Left ventricle myocardium superior (tissue), 1 donor: ENCODE measurements at places on chromosomes 1 and 21. TPM values are rescaled to one million over a fixed set of nuclear protein-coding genes. Genes with fewer than 3 reads are reported as not detected.

Gene LY9
- not detected for total RNA-seq

Gene LEFTY1
- not detected for total RNA-seq

Gene HIVEP3
- 6.5 TPM for total RNA-seq

Gene EVA1C
- total RNA-seq, result 13.6 TPM

Gene LCE1B
- not detected for total RNA-seq

Gene MR1
- 3.4 TPM for total RNA-seq

Gene RAB42
- total RNA-seq, result 1.5 TPM

Gene TMEM79
- 1.5 TPM for total RNA-seq

Gene AIRE
- not detected for total RNA-seq

DNA sequence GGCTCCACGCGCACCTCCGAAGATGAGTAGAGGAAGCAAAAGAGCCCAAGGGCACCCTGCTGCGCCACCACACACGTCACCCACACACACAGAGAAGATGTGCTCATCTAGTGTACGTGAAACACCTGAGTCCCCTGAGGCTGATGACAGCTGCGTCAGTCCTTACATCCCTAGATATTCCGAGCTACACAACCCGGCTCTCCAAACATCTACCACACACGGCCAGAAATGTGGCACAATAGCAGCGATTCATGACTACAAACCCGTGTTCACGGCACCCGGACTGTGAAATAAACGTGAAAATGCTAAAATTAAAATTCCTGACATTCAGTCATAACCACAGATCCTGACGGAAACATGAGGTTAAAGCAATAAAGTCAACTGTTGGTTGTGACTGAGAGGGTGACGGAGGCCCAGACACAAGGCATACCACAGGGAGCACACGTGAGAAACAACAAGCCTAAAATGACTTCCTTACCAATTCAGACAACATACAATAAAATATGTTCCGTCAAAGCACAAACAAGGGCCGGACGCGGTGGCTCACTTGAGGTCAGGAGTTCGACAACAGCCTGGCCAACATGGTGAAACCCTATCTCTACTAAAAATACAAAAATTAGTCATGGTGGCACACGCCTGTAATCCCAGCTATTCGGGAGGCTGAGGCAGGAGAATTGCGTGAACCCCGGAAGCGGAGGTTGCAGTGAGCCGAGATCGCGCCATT lies 7.3 kb downstream of the SSU72 start:
- no peak for DNase-seq

- no peak for DNase-seq
Observed at GRCh38 chr1:45793942-45794604, 9.3 kb upstream of the MAST2 start.

GRCh38 chr1:44483089-44483874 lies 78.2 kb downstream of the RNF220 start:
- no peak for DNase-seq

DNA sequence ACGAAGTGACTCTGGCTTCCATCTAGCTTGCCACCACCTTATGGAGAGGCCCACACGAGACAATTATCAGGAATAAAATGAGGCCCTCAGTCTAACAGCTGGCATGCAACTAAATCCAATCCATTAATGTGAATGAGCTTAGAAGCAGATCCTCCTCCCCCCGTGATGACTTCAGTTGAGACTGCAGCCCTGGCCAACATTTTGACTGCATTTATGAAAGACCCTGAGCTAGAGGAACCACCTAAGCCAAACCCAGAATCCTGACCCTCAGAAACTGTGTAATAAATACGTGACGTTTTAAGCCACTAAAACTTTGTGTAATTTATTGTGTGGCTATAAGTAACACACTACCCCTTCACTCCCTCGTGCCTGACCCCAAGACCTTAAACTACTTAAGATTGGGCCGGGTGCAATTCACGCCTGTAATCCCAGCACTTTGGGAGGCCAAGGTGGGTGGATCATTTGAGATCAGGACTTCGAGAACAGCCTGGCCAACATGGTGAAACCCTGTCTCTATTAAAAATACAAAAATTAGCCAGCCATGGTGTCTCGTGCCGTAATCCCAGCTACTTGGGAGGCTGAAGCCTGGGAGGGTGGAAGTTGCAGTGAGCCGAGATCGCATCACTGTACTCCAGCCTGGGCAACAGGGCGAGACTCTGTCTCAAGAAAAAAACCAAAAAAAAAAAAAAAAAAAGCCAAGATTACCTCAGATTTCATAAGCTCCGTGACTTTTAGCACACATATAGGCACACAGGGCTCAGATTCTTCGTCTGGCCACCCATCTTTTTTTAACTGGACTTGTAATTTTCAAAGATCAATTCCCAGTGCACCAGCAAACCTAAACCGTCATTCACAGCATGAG lies 72.5 kb downstream of the ENAH start:
- no peak for DNase-seq

DNA sequence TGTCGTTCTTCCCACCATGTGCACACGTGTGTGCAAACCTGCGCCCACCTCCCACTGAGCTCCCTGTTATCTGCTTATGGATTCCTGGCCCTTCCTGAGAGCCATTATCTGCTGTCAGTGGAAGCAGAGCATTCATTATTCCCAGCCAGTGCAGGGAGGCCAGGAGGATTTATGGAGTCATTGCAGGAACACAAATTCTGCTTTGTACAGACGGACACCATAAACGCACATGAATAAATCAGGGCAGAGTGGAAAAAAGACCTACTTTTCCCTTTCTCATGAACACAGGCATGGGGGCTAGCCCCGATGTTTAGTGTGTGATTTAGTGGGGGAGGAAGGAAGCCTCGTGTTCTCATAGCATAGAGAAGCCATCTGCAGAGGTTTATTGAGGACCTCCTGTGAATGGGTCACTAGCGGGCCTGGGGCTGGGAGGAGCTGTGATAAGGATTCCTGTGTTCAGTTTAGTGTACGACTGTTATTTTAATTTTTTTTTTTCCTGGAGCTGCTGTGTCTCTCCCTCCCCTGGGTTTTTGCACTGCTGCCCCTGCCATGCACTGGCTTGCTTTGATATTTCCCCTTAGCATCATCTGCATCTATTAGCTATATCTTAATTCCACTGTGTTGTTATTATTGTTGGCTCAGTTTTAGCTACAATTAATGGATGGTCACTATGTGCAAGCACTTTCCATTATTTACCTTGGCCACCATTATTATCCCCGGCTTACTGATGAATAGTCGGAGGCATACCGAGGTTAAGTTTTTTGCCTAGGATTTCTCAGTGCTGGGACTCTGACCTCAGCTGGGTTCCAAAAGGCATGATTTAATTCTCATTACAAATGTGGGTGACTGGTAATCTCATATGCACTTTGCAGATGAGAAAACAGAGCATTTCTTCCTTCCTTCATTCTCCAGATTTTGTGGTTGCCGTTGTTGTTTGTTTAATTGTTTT lies 33.0 kb downstream of the HUNK start:
- DNase-seq, result no peak

DNA sequence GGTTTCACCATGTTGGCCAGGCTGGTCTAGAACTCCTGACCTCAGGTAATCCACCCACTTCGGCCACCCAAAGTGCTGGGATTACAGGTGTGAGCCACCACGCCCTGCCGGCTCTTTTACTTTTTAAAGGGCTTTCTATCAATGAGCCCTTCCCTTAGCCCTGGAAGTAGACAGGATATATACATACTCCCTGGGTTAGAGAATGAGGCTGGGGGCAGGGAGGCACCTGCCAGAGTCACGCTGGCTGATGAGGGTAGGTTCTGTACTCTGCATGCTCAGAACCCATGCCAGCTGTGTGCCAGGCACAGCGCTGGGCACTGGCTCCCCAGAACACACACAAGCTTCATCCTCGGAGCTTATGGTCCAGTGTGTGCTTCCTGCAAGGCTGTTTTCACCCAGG lies 113.6 kb upstream of the IPO9 start:
- no peak for DNase-seq

- DNase-seq, result peak; percentile 89
Observed at GRCh38 chr1:58545591-58546519, 671 bp downstream of the OMA1 start.

GRCh38 chr21:24023936-24024335 lies 1583.3 kb downstream of the MRPL39 start:
- DNase-seq, result no peak

DNA sequence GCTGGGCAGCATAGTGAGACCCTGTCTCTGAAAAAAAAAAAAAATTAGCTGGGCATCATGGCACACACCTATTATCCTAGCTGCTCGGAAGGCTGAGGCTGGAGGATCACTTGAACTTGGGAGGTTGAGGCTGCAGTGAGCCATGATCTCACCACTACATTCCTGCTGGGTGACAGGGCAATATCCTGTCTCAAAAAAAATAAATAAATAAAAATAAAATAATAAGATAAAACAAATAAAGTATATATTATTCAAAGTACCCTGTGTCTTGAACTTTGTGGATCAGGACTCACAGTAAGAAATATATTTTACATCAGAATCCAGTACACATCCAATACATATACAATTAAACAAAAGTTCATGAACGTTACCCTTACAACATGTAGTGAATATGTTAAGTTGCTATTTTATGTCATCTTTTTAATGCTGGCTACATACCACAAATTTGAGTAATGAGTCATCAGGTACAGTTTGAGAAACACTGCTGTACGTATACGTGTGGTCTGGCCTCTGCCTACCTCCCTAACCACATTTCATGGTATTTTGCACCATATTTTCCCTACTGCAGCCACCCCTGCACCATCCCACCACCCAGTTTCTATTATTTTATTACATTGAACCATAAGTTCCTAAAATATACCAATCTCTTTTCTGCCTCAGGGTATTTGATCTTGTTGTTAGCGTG lies 4.4 kb downstream of the NME7 start:
- no peak for DNase-seq

DNA sequence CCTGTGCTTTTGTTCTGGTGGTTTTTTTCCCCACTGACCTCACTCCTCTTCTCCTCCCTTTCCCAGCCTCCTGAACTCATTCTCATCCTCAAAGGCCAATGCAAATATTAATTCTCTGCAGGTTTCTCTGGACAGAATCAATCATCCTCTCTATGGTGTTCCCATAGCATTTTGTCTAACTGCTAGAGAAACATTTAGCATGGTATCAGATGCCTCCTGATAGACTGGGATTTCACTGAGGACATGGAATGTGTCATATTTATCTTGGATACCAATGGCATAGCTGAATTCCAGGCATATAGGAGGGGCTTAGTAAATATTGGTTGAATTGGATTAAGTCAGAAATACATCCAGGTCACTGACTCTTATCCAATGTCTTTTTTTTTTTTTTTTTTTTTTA lies 46.1 kb upstream of the SRP9 start:
- DNase-seq, result no peak

DNA sequence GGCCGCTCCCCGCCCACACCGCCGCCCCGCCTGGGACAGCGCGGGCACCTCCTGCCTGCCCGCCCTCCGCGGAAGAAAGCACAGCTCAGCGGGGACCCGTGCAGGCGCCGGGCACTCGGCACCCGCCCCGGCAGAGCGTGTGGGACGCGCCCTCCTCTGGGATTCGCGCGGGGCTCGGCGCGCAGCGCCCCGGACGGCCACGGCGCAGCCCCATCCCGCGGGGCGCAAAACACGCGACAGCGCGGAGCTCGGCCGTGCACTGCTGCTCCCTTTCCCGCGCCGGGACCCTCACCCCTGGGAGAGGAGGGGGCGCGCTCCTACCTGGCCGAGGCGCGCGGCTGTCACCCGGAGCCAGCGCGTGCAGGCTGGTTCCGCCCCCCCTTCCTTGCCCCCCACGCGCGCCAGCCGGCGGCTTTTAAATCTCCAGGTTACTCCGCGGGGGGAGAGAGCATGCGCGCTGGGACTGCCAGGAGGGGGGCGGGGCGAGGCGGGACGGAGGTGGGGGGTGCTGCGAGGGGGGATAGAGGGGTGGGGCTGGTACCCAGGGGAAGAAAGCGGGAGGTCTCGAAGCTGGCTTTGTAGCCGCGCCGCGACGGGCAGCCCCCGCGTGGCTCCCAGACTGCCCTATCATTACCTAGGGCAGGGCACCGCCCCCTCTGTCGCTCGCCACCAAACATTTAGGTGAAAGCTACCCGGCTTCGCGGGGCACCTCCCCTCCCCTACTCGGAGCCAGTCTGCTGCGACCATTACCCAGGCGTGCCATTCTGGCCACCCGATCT lies at the start of gene SLC45A3:
Gene SLC45A3 (minus strand): TSS at position 437 of the 779 bp plus-strand sequence. CDS start 15,853 bp downstream, outside the sequence.
- DNase-seq, result peak; percentile 62

GRCh38 chr21:38804789-38805327 lies 871 bp upstream of the ETS2 start:
- DNase-seq, result peak; percentile 90

DNA sequence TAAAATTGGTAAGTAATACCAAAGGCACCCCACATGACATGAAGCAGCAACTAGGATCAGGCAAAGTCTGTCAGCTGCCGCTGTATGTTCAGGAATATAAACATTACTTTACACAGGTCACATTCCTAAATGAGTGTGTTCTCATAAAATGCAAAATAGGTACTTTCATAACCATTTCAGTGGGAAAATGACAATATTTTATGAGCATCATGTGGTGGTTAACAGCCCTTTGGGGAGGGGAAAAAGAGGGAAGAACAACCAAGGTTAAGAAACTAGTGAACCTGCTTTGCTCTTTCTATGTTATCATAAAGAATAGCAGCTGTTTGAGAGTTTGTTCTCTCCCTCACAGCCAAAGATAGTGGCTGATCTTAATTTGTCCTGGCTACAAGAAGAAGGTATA lies 105.4 kb upstream of the LBR start:
- DNase-seq, result no peak

GRCh38 chr1:201072149-201072548 lies 40.1 kb downstream of the CACNA1S start:
- no peak for DNase-seq

DNA sequence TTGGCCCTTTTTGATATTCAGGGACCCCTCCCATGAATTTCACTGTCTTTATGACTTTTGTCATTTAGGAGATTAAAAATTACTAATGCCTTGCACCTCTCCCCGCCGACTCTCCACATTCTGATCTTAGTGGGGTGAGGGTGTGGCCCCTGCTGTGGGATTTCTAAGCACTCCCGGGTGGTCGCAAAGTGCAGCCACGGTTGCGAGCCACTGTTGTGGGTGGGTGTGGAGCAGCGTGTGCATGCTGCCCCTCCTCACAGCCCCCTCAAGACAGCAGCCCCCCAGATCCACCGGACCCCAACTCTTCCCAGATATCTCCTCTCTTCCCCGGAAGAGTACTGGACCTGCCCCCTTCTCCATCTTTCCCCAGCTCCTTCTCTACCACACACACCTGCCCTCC lies 66.6 kb upstream of the EFHD2 start:
- DNase-seq, result no peak

- no peak for DNase-seq
Observed at GRCh38 chr1:6471970-6472368, 6.0 kb upstream of the TNFRSF25 start.

GRCh38 chr1:167638064-167638463 lies 8.0 kb downstream of the RCSD1 start:
- no peak for DNase-seq

DNA sequence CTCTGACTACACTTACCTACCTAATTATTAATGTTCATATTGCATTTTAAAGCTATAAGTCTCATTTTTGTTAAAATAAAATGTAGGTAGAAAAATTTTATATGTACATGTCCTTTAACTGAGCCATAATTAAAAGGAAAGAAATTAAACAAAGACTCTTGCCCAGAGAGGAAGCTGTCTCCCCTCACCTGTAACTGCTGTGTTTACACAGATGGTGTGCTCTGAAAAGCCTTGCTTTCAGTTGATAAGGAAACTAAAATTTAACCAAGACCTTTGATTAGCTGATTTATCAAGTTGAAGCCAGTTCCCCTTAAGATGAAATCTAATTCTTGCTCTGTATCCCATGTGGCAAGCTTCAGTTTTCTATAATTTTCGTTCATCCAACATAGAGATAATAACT lies 213.5 kb downstream of the LYPLAL1 start:
- no peak for DNase-seq

GRCh38 chr1:149977345-149977744 lies 33.2 kb downstream of the OTUD7B start:
- DNase-seq, result no peak
